ENCODE measurements at places on chromosomes 7 and 10.

DNA sequence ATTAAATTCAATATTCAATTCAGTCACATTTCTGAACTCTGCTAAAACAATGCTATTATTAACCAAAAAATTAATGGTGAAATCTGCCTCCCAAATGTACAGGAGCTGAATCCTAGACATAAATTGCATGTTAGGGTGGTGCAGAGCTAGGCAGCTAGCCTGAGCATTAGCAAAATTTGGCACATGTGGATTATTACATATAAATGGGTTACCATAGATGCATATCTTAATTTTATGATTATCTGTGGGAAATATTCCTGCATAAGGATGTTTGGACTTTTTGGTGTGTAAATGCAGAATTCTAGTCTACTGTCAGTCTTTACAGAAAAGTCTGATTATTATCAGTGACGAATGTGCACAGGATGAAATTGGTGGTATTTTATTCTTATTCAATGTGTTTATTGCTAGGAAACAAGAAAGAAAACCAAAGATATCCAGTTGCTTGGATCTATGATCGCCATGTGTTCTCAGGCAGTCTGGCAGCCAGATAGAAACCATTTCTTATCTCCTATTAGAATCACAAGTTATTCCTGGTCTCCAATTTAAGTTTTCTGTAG lies 150.7 kb downstream of the POU6F2 start:
- no peak for DNase-seq

DNA sequence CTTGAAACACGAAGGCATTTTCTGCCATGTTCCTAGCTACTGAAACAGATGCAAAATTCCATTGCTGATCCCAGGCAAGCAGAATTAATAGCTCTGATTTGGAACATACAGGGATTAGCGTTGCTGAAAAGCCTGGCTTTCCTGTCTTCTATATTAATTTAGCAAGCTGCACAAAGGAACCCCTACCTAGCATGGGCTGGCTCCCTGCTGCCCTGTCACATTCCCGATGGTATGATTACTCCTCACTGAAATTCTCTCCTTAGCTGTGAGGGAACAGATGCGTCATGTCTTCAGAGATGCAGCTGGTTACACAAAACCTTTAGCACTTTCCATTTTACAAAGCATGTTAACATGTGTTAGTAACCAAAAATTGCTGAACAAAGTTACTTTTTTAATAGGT lies 878.9 kb downstream of the TYW1 start:
- no peak for DNase-seq

DNA sequence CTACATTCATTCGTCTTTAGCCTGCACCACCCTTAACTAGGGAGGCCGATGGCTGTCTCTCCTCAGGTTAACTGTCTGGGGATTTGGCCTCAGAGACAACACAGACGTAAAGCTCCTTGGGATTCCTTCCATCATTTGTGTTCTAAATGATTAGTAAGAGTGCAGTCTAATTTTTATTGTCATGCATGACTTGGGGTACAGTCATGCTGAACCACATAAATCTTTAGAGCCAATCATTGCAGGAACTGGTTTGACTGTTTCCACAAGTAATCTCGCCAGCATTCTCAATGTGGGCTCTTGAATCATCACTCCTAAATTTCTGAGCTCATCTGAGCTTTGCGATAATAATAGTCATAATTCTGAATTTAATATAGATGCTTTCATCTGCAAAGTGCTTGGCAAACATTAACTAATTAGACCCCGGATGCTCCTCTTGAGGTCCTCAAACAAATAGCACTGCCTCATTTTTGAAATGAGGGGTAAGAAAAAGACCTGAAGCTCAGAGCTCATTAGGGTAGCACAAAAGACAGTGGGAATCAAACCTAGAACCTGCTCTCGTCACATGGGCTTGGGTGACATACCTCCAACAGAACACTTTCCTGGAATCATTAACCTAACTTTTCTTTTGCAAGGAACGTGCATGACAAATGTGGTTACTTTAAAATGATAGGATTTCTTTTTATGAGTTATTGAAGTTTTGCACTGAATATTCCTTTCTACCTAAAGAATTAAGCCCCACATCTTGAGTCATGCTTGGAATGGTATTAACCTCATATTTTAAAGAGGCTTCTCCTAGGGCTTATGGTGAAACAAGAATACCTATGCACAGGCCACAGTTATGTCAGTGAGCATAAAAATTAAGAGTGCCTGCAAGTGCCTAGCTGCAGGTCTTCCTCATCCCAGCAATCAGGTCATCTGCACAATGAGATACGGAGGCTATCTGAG lies 118.9 kb upstream of the NRP1 start:
- DNase-seq, result no peak

GRCh38 chr7:27611059-27611458 lies 51.6 kb downstream of the HIBADH start:
- DNase-seq, result no peak

GRCh38 chr7:51455948-51456347 lies 139.3 kb upstream of the COBL start:
- DNase-seq, result no peak

GRCh38 chr10:51709324-51709972 lies 10.1 kb upstream of the CSTF2T start:
- DNase-seq, result no peak

DNA sequence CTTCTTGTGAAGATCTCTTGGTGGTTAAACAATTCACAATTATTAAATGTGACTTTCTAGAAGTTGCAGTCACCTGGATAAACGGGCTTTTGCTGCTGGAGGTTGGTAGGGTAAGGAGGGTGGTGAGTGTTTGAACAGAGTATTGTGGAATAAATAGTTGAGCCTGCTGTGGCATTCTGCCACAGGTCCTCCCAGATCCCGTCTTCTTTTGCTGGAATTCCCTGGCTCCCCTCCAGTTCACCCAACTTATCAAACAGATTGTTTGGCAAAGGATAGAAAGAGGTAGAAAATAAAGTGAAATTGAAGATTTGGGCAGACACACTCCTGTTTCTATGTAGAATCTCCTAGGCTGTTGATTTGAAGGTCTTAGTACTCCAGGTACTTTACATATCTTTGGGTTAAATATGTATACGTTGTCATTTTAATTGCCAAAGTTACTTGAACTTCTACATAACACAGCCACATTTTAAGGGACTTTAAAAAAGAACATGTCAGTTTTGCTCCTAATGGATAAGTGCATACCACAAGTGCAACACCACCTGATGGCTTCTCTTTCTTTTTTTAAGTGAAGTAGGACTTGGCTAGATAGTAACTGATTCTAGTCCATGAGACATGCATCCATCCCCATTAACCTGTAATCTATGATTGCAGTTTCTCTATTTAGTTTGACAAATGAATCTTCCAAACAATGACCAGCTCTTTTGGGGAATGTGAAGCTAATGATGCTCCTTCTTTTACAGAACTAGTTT lies 83.0 kb downstream of the ARL4A start:
- DNase-seq, result no peak

Measured in neural crest cell (in vitro differentiated cells).